ENCODE measurements at places on chromosomes 3 and 15. TPM values are rescaled to one million over a fixed set of nuclear protein-coding genes. Genes with fewer than 3 reads are reported as not detected.

Gene IGSF11
- polyA plus RNA-seq, result 1.2 TPM

Gene FOXB1
- not detected for polyA plus RNA-seq

Gene SNURF
- polyA plus RNA-seq, result 4.6 TPM

Gene MKRN2OS
- 0.10 TPM for polyA plus RNA-seq

Gene FBLN2
- 91.1 TPM for polyA plus RNA-seq

Gene WNT5A
- 1.1 TPM for polyA plus RNA-seq

Gene CYP8B1
- not detected for polyA plus RNA-seq

Gene CHD2
- 32.6 TPM for polyA plus RNA-seq

Gene ANKRD63
- polyA plus RNA-seq, result not detected

Gene CD200
- polyA plus RNA-seq, result 2.6 TPM

Gene ANKUB1
- polyA plus RNA-seq, result not detected

Gene DAZL
- polyA plus RNA-seq, result not detected

Gene MRAS
- 22.0 TPM for polyA plus RNA-seq

Gene XCR1
- polyA plus RNA-seq, result 0.06 TPM

Gene LINGO1
- polyA plus RNA-seq, result 1.2 TPM

Gene C2CD4B
- 18.2 TPM for polyA plus RNA-seq

Gene PLA2G4E
- polyA plus RNA-seq, result not detected

Gene TEX9
- polyA plus RNA-seq, result 1.0 TPM

Gene LRRN1
- not detected for polyA plus RNA-seq

Gene C2CD4A
- 0.46 TPM for polyA plus RNA-seq

Gene PLA1A
- polyA plus RNA-seq, result 5.8 TPM

Gene LCTL
- polyA plus RNA-seq, result not detected

Gene MYO5C
- polyA plus RNA-seq, result 4.6 TPM

Gene GOLGA8G
- not detected for polyA plus RNA-seq

Gene SOX2
- polyA plus RNA-seq, result 0.22 TPM

Measured in adipose tissue (tissue), 3 donors.